ENCODE measurements at places on chromosomes 4 and X.

GRCh38 chrX:25144043-25144940, 128.5 kb upstream of the ARX start:
- no peak for DNase-seq

DNA sequence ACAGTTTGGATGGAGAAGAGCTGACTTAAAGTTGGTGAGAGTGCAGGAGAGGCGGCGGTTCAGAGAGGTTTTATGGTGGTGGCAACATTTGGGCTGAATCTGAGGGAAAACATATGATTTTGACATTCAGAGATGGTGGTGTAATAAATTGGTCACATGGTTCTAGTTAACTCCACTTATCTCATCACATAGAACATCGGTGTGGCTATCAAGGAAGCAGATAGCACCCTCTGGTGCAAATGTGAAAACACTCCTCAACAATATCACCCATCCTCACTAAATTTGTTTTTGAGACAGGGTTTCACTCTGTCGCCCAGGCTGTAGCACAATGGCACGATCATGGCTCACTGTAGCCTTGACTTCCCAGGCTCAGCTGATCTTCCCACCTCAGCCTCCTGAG, 28.8 kb downstream of the SUPT20HL2 start:
- no peak for DNase-seq

DNA sequence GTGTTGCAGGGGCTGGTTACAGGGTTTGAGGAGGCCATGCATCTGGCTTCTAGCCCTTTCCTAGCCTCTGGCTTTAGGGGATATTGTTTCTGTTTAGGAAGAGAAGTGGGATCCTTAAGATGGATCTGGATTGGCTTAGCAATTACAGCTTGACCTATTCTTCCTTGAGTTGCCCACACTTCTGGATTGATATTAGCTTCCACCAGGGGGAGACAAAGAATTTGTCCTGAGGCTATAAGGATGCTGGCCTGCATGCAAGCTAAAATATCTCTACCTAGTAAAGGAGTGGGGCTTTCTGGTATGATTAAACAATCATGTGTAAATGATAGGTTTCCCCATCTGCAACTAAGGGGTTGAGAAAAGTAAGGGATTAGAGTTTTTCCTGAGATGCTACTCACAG, 117.2 kb downstream of the TEX13C start:
- DNase-seq: no peak

DNA sequence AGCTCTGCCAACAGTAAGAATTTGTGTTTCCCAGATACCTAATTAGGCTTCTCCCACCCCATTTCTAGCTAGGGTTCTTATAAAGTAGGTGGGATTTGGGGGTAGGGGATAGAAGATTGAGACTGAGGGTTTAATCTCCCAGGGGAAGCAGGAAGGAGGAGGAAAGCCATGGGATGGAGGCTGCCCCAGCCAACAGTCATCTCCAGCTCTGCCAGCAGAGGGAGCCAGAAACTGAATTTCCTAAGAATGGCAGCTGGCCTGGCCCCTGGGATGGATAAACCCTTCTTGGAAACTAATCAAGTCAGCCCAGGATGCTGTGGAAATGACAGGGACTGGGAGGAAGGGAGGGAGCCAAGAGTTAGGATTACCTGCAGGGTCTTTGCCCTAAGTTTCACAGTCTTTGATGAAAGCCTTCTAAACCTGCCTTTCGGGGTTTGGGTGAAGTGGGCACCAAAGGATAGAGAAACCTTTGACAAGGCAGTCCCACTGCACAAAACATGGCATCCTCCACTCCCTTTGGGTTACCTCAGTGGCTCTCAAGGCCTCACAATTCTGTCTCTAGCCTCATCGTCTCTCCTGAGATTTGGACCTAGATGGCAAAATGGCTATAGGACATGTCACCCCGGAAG, 6.7 kb upstream of the ERCC6L start:
- no peak for DNase-seq

GRCh38 chrX:121084903-121085611, 37.6 kb downstream of the GLUD2 start:
- no peak for DNase-seq

GRCh38 chr4:167614866-167615265, 380.6 kb upstream of the SPOCK3 start:
- no peak for DNase-seq

DNA sequence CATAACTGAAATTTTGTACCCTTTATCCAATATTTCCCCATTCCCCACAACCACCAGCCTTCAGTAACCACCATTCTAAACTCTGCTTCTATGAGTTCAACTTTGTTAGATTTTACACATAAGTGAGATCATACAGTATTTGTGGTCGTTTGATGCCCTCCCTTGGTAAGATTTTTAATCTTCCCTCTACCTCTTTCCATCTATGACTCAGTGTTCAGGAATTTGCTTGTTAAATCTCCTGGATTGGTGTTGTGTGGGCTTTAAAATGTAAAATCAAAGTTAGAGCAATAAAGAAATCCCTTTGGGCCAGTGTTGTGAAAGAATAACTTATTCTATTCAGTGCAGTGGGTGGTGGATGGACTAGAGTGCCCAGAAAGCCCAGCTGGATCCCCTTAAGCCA, 37.4 kb downstream of the SLC16A2 start:
- DNase-seq: no peak

Data from activated CD8-positive, alpha-beta memory T cell treated with anti-CD3 and anti-CD28 coated beads for 1 hour (primary cell).